ENCODE measurements at places on chromosomes 7 and 10.

DNA sequence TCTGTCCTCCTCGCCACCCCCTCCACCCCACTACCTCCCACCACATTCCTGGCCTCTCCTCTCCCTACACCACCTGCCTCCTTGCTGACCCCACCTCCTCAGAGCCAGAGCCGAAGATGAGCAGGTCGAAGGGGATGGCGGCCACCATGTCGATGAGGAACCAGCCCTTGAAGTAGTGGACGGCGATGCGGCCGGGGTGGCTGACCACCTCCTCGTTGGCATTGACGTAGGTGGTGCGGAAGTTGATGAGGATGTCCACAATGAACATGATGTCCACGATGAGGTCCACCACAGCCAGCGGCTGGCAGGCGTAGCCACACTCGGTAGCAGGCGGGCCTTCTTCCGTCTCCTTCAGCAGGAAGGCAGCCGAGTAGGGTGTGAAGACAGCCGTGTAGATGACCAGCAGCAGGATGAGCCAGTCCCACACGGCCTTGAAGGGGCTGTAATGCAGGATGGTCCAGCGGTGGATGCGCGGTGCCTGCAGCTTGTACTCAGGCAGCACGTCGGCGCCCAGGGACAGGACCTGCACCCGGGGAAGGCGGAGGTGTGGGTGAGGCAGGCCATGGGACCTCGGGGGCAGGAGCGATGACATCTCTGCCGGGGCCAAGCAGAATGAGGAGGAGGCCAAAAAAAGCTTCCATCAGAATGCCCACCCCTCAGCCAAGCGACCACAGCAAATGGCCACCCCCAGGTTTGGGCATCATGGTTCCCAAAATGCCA lies 25.6 kb downstream of the KCNH2 start:
- no peak for DNase-seq

GRCh38 chr10:128466831-128467371 lies 340.7 kb upstream of the MKI67 start:
- no peak for DNase-seq

DNA sequence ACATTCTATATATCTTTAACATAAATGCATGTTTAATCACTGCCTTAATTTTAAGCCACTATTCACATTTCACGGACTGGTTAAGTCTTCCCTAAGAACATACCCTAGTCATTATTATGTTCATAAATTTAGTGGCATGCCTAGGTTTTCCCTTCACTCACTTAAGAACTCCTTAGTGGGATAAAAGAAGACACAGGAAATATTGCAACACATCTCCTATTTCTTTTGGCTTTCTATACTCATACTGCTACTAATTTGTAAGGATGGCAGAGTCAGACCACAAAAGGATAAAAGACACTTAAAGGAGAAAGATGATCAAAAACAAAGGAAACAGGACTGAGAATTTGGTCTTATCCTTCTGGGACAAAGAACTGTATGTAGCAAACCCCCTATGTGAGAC lies 951.4 kb downstream of the SORCS3 start:
- DNase-seq = no peak

DNA sequence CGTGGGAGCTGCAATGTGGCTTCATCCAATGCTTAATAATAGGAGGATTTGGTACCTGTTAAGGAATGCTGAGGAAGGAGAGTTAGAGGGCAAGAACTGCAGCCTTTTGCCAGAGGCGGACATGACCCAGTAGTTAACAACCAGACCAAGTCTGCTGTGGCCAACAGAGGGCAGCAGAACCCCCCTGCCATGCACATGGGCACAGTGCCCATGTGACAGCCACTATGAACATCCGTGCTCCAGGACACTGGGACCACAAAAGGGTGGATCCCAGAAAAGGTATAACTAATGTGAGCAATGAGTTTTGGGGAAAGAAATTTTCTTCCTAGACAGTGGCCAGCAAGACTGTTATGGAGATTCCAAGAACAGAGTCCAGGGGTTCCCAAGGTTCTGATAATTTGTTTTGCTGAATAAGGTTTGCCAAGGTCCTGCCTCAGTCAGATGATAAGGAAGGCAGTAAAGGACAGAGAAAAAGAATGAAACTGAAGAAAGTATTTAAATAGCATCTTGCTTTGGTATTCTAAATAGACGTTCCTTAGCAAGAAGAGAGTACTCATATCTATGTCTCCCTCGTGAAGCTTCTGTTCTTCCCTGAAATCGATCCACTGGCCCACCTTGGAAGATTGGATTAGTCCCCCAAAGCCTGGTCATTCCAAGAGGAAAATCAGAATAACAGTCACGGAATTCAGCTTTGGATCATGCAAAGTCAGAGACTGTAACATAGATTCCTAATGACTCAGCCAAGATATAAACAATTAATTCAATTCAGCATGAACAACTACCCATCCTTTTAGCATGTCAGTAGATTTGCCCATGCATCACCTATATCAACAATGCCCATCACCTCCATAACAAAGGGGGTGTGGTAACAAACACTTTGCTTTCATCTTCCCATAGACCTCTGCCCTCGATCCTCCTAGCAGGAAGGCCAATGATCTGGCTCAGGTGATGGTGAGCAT lies 56.0 kb downstream of the LGI1 start:
- DNase-seq = no peak

DNA sequence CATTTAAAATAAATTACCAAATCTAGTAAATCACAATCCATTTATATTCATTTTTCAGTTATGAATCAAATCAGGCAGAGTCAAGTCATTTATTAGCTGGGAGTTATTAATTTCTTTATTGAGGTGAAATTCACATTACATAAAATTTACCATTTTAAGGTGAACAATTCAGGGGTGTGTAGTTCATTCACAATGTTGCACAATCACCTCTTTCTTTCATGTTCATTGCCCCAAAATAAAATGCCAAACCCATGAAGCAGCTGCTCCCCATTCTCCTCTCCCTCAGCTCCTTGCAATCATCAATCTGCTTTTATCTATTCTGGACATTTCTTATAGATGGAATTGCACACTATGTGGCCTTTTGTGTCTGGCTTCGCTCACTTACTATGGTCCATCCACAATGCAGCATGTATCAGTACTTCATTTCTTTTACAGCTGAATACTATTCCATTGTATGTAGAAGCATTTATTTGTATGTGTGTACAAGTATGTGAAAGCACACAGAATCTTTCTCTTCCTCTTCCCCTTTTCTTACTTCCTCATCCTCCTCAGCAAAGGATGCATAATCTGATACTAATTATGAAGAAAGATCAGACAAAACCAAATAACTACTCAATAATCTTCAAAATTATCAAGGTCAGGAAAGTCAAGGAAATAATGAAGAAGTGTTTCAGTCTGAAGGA lies 60.6 kb downstream of the LMBR1 start:
- DNase-seq = no peak

DNA sequence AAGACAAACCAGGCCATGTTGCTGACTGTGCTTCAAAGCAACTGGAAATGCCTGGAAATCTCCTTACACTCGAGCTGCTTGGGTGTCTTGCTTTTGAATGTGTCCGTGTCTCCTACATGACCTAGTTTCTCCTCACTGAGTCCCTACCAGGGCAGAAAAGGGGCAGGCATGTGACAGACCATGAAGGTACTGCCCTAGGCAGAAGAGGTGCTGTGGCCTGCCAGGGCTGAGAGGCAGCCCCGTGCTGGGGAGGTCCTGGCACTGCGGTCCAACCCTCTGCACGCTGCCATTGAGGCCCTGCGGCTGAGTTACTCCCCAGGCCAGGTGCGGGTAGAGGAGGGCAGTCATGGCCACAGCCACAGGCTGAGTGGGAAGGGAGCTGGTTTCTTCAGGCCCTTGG lies 159.3 kb downstream of the LYZL1 start:
- DNase-seq = no peak

GRCh38 chr10:125003146-125003900 lies 61.4 kb downstream of the ZRANB1 start:
- DNase-seq = no peak

DNA sequence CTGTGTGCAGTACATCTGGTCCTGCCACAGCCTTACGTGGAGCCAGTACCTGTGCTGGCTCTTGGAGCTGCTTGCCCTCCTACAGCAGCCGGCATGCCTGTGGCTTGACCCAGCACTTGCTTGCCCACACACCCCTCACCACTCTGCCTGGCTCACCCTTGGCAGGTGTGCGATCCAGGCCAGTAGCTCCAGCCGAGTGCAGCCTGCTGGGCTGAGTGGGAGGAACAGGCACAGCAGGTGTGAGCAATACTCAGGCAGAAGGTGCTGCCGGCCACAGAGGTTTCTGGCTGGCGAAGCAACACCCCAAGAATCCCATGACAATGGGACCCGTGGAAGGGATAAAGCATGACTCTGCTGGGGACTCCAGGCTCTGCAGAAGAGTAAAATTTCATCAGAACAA lies 173.5 kb upstream of the ADCY1 start:
- DNase-seq = no peak

DNA sequence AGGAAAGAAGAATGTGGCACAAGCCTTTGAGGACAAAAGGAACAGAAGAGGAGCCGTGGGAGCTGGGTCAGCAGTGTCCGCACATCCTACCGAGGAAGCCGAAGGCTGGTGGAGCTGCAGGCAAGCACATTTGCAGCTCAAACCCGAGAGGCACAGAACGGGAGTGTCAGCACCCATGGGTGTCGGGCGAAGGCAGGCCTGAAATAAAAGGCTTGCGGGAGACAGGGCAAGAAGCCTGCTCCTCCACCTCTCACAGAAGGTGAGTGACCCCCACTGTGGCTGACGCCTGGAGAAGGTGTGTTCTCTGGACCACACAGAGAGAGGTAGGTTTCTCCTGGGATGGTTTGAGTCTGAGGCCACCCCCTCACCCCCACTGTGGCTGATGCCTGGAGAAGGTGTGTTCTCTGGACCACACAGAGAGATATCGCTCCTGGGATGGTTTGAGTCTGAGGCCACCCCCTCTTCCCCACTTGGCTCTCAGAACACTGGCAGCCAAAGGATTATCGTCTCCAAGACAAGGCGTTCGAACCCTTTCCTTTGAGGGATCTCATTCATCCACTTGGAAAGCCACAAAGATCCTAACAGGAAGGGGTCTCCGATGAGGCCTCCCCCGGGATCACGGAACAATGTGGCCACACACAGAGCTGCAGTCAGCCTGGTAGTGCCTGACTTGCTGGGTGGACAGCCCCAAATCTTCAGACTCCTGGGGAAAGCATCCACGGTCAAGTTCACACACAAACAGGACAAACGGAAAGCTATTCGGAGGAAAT lies 21.6 kb upstream of the GTPBP4 start:
- no peak for DNase-seq

GRCh38 chr7:36137754-36138153 lies 15.3 kb upstream of the EEPD1 start:
- DNase-seq = no peak

GRCh38 chr10:102624094-102624493 lies 20.2 kb upstream of the TRIM8 start:
- no peak for DNase-seq

GRCh38 chr7:112995059-112995824 lies 91.4 kb downstream of the GPR85 start:
- DNase-seq = no peak

DNA sequence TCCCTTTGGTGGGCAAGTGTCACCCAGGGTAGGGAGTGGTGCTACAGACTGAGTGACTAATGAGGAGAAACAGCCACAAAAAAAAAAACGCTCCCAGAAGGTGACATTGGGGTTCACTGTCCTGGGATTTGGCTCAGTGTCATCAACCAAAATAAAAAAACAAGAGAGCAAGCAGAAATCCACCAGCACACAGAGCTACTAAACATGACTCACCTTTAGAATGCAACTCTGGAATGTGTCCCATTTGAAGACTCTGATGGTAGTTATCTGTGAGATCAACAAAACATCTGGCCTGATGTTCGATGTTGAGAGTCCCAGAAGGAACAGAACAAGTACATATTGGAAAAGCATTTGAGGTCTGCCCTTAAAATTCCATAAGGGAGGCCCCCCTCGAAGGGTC lies 200.3 kb upstream of the LYZL2 start:
- no peak for DNase-seq

GRCh38 chr7:82442492-82443035 lies 1.0 kb downstream of the CACNA2D1 start:
- no peak for DNase-seq

DNA sequence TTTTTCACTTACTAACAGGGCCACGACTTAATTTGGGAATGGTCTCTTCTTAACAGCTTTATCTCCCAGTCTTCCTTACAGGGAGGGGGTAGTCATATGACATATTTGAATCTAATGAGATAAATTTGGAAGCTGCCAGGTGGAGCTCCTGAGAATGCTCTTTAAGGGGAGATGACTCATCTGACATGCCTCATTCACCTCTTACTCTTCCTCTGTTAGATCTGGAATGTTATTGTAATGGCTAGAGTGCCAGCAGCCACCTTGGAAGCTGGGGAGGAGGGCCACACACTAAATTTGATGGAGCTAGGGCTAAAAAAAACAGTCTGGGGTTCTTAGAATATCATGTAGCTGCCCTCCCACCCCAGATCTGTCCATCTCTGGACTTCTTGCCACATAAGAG lies 22.7 kb downstream of the HECW1 start:
- no peak for DNase-seq

- DNase-seq = no peak
Measured at GRCh38 chr10:34474009-34474376, 341.1 kb downstream of the PARD3 start.

- DNase-seq = no peak
Measured at GRCh38 chr10:49347827-49348226, 48.1 kb downstream of the DRGX start.

- DNase-seq = no peak
Measured at GRCh38 chr10:49655099-49655498, 24.4 kb upstream of the C10orf53 start.

DNA sequence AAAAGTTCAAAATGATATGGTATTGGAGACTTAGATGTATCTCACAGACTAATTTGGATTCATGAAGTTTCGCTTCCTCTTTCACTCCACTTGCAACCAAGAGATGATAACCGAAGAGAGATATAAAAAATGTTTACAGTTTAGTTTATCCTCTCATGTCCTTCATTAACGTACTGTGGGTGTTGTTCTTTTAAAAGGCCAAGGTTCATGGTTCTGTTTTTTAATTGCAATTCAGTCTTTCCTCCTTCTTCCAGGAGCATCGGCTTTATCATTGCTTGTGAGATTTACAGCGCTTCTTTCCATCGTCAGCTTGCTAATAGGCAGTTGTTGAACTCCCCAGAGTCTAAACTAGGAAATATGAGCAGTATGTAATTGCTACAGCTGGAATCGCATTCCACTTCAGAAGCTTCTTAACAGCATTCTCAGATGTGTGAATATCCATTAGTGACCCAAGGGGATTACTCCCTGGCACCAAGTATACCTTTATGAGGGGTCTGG lies 75.9 kb upstream of the HGF start:
- no peak for DNase-seq

DNA sequence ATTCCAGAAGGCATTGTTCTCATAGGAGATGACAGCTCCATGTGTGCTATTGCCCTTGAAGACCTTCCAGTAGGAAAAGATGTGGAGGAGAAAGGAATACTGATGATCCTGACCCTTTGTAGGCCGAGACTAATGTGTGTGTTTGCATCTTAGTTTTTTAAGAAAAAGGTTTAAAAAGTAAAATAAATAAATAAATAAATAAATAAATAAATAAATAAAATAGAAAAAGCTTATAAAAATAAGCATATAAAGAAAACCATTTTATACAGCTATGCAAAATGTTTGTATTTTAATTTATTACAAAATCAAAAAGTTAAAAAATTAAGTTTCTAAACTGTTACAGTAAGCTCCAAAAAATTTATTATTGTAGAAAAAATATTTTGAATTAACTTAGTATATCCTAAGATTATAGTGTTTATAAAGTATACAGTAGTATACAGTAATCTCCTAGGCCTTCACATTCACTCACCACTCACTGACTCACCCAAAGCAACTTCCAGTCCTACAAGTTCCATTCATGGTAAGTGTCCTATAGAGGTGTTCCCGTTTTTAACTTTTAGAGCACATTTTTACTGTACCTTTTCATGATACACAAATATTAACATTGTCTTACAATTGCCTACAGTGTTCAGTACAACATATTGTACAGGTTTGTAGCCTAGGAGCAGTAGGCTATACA lies 435.2 kb upstream of the SEMA3A start:
- no peak for DNase-seq

All from stimulated activated CD8-positive, alpha-beta memory T cell treated with anti-CD3 and anti-CD28 coated beads, Interleukin-15, amount 100 ng/mL, for 1 hour (primary cell).